Activated T-cell treated with anti-CD3 and anti-CD28 coated beads for 1 hour (primary cell): ENCODE measurements at places on chromosomes 3 and 15.
A peak's percentile ranks its signal among the peaks of the same experiment; 100 is the strongest.

GRCh38 chr15:69390575-69390974 lies 23.6 kb upstream of the KIF23 start:
- no peak for DNase-seq

DNA sequence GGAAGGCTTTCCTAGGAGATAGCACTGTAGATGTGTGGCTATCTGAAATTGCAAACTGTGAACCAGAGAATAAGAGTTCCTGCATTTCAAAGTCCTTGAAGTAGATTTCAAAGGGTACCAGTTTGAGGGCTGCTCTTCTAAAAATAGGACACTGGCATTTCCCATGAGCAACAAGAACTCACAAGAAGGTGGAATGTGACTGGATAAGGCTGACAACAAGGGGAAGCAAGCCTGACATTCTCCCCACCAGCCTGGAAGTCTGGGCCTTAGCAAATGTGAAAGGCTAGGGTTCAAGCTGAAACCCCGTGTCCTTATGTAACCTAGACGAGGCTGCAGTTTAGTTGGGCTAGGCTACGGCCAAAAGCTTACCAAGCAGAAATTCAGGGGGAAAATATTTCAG lies 18.7 kb upstream of the TJP1 start:
- no peak for DNase-seq

DNA sequence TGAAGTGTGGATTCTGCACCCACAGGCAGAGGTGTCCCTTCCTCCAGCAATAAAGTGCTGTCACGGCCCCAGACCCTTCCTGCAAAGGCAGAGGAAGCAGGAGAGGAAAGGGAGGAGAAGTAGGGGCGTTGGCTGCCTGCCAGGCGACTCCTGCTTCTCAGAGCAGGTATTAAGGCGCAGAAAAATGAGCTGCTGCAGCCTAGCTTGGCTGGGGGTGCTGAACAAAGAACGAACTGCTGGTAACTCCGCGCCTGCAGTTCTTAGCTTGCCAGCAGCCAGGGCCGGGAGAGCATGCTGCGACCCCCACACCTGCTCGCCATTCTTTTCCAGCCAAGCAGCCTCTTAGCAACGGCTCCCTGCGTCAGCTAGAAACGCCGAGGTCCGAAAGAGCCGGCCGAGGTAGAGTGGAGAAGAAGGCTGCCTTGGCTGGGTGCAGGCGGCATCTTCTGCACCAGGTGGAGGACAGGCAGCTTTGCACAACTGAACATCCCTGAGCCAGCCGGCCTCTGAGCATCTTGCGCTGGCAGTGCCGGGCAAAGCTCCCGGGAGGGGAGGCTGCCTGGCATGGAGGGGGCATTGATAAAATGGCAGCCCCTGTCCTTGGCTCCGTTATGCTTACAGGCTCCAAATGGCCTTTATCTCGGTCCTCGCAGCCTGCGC lies 296.0 kb downstream of the MEX3B start:
- no peak for DNase-seq

DNA sequence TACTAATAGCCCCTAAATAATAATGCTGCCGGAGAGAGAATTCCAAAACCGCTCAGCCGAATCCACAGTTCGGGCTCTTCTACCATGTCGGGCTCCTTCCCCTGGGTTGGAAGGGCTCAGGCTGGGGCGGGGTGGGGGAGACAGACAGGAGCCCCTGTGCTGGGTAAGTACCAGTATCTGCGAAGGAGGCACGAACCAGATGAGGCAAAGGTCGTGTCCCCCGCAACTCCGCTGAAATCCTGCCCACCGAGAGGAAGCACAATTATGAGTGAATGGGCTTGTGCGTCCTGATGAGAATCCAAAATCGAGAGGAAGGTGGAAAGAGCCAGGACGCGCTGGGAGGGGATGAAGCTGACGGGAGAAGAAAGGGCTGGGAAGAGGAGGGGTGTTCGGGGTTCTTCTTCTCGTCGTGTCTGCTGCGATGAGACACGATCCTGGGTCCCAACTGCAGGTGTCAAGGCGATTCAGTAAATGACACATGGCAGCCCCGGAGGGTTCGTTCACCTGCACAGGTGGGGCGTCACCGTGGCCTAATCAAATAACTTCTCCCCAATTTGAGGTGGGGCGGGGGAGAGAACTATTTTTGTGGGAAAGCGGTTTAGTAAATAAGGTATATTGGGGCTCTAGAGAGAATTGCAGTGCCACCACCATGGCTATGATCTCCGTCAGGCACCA lies 707 bp upstream of the FAM81A start:
- DNase-seq, result no peak

- no peak for DNase-seq
These were observed 92.5 kb upstream of the ABI3BP start for GRCh38 chr3:101085752-101086151.

DNA sequence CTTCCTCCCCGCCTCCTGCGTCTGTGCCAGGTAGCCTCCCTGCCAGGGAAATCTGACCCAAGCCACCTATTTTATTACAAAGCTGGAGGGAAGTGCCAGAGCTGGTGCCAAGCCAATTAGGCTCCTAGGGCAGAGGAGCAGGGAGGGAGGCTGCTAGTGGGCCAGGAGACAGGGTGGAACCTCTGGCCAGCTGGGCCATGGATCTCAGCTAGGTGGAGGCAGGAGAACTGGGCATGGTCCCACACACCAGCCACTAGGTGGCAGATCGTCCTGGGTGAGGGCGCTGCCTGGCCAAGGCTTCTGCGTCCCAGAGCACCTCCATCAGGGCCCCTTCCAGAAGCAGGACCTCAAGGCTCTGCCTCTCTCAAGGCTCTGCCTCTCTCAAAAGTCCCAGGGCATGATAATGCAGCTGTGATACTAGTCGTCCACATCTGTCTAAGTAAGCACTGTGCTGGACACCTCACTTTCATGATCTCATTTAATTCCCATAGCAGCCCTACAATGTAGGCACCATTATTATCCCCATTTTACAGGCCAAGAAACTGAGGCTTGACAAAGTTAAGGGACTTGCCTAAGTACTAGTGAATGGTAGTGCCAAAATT lies 4.5 kb upstream of the RFT1 start:
- peak; percentile 39 for DNase-seq

DNA sequence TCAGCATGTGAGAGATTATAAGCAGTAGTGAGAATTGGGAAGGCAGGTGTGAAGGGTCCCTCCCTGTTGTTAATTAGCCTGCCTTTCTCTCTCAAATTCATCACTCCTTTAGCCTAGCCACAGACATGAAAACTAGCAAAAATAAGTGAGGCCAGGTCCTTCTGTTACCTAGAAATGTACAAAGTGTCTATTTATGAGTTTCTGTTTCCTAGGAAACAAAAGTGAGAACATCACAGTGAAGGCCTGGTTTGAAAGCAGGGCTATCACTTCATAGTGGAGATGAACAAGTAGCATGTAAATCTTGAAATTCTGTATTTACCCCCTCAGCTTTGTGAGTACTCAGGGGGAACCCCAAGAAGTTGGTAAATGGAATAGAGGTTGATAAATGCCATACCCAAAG lies 78.2 kb upstream of the UMPS start:
- DNase-seq, result no peak

DNA sequence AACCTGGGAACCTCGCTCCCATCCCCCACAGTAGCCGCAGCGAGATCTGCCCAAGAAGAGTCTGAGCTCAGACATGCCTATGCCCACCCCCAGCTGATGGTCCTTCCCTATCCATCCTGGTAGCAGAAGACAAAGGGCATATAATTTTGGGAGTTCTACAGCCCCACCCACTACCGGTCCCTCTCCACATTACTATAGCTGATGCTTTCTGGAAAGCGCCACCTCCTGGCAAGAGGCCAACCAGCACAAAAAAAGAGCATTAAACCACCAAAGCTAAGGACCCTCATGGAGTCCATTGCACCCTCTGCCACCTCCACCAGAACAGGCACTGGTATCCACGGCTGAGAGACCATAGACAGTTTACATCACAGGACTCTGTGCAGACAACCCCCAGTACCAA lies 168.4 kb downstream of the MEGF11 start:
- DNase-seq, result no peak

DNA sequence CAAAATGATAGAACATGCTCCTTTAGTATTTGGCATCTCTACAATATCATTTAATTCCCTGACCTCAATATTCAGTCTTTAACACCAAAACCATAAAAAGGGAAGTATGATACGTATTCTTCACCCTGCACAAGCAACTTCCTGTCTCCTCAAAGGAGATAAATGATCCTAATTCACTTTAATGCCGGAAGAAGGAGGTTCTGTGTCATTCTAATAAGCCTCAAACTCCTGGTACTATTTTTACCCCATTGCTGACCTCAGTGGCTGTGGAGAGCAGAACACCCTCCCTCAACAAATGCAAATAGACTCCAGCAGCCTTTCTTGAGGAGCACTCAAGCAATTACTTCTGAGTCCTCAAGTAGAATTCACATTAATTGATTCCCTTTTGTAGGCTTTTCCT lies 173.3 kb downstream of the TMEM108 start:
- no peak for DNase-seq

GRCh38 chr3:97996988-97997387 lies 24.8 kb upstream of the RIOX2 start:
- DNase-seq, result no peak

DNA sequence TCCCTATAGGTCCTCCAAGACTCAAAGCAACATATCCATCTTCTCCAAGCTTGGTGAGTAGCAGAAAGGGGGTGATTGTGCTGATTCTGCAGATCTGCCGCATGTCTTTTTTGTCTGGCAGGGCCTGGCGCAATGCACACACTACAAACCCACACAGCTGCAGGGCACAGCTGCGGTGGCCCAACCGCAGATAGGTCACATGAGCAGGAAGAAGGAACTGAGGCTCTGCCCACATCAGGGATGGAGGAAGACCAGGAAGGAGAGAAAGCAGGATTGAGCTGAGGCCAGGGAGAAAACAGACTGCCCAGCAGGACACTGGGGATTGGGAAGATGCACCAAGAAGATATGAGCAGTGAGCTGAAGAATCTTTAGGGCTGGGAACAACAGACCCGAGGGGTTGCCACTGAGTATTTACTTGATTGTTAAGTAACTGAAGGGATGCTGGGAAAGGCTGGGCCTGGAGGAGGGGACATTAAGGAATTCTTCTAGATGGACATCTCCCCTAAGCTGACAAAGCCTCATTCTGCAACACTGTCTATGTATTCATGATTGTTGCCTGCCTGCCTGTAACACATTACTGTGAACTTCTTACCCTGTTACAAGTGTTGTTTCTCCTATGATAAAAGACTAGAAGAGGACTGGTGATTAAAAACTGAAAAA lies 126.7 kb downstream of the MYLK start:
- no peak for DNase-seq

GRCh38 chr15:70704166-70704565 lies 59.2 kb downstream of the UACA start:
- DNase-seq, result no peak

- DNase-seq, result no peak
These were observed 563.6 kb downstream of the NAALADL2 start for GRCh38 chr3:175422744-175423143.

DNA sequence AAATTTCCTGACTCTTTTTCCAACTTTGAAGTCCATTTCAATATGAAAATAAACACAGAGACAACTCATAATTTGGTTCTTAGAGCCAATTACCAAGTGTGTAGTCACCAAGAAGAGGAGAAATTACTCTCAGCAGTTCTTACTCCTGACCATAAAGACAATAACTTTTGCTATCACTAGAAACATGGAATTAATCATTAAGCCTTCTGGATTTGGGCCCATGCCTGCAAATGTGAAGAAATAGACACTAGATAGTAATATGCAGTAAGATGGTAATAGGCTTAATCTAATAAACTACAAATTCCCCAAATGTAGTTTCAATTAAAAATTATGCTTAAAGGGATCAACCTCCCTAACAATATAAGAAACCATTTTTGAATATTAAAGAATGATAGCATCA lies 185.1 kb upstream of the AGTR1 start:
- no peak for DNase-seq

DNA sequence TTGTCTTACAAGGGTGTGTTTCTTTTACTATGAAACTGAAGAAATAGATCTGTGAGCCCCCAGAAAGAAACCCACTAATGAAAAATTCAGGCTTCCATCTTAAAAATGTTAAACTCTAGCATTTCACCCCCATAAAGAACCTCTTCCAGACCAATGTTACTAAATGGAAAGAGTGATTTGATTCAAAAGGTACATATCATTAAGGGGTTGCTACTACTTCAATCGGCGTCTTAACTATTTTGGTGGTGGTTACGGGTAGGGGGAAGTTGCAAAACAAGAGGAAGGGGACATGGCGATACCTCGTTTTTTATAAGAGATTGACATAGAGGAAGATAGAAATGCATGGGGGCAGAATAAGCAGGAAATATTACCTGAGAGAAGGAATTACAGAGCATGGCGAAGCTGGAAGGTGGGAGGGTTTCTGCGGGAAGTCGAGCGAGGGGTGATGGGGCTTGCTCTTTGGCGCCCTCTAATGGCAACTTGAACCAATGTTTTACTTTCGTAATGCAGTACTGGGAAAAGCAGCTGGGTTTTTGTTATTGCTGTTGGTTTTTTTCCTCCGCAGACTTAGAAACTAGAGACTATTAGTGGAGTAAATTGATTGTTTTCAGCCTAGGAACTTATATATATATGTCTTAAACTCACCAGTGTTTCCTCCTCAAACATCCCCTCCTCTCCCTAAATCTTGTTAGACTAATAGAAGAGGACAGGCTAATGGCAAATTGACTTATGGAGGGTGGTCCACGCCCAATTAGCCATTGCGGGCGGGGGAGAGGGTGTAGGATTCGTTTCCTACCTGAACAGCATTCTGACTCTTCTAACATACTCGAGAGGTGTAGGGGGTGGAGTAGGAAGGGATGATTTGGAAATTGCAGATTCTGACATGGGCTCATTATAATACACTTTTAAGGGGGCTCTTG lies 11.3 kb upstream of the SOX2 start:
- DNase-seq, result peak; percentile 30

DNA sequence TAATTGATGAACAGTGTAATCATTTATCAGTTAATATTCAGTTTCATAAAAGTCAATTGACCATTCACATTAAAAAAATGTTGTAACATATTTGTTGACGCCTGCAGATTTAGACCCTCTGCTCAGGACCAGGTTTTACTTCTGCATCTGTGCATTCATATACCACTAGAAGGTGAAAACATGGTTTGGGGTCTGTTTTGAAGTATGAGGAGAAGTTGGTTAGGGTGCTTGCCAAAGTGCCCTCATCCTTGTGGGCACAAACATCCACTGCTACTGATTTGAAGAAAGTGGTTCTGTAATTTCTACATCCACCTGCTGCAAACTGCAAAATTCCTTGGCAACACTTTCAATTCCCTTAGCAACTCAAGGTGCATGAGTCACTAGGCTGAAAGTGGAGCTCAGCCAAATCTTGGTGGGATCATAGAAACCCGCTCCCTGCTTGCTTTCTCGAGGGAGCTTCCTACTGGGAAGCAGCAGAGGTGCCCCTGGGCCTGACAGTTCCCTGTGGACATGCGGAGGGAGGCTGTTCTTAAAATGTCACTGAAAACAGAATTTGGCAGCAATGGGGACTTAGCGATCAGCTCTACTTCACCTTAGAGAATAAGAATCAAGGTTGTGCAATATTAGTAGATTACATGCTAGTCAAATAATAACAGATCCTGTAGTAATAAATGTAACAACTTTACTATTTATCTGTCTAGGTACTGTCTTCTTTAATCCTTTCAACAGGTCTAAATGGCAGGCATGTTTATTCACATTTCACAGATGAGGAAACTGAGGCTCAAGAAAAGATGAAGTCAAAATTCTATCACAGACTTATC lies 301.0 kb upstream of the TBL1XR1 start:
- DNase-seq, result no peak
